Progenitor cell of endocrine pancreas (in vitro differentiated cells): ENCODE measurements at places on chromosomes 13 and 19.
A peak's percentile ranks its signal among the peaks of the same experiment; 100 is the strongest.

DNA sequence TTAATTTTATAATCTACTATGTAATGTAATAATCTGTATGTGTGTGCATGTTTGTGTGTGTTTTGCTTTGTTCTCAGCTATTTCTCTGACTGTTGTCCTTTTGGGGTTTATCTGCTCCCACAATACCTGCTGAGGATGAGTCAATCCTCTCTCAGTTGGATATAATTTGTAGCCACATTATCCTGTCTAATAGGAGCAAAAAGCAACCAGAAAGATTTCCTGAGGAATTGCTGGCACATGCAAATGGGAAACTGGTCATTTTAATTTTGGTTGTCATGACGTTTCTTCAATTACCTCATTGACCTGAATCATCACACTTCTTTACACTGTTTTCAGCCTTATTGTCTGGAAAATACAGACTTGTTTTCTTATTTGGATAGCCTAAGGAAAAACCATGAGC, 488.4 kb downstream of the KLF5 start:
- DNase-seq: no peak

DNA sequence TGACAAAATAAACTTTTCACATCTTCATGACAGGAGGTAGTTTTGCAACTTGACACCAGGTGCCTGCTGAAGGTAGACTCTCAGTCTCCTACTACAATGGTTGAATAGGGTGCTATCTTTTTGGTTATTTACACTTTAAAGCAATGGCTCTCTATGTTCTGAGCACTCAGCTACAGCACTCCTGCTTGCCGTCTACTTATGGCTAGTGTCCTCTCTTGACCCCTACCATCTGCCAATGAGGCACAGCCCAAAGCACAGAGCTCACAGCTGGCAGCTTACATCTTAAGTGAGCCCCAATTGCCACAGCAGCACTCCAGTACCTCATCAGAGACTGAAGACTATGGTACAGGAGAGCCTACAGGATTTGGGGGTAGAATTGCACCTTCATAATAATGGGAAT, 11.4 kb downstream of the ZNF708 start:
- no peak for DNase-seq

DNA sequence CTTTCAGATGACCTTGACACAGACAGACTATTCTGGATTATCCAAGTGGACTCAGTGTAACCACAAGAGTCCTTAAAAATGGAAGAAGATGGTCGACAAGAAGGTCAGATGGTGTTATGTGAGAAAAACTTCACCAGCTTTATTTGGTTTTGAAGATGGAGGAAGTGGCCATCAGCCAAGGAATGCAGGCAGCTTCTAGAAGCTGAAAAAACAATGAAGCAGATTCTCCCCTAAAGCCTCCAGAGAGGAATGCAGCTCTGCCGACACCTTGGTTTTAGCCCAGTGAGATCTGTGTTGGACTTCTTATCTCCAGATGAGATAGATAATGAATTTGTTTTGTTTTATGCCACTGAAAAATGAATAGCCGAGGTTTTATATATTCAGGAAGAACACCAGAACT, 501.5 kb downstream of the DCT start:
- DNase-seq: no peak

DNA sequence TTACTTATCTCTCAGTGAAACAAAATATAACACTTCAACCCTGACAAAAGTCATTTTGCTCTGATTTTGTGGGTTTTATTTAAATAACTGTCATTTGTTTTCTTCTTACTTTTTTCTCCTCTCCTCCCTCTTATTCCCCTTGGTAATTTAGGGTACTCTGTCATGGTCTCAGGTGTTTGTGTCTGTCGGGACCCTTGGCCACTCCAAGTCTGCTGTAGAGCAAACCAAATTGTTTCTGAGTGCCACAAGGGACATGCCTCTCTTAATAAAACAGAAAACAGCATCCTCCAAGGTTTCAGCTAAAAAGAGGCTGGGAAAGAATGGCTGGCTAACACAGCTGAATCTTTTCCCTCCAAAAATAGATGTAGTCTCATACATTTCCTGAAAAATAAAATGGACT, 573.1 kb upstream of the KLF12 start:
- DNase-seq: no peak

- no peak for DNase-seq
These were observed 2659.4 kb upstream of the PCDH20 start for GRCh38 chr13:64074971-64075474.

GRCh38 chr13:41956272-41956671, 4.6 kb downstream of the VWA8 start:
- no peak for DNase-seq

DNA sequence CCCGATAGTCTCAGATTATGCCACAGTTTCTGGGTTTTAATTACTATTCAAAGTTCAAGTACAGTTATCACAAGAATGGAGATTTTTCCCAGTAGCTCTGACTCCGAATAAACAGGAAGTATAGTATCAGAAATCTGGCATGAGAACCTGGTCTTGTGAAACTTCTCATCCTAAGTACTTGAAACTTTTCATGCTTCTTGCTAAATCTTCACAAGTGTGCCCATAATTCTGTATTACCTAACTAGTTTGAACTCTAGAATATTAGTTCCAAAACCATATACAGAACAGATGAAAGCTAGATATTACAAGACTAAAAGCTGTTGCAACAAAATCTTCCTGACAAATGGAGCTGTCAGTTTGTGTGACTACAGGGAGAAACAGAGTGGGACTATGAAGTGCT, 70.5 kb upstream of the CSNK1A1L start:
- DNase-seq: no peak

GRCh38 chr13:28641600-28641926, 17.4 kb upstream of the POMP start:
- no peak for DNase-seq

DNA sequence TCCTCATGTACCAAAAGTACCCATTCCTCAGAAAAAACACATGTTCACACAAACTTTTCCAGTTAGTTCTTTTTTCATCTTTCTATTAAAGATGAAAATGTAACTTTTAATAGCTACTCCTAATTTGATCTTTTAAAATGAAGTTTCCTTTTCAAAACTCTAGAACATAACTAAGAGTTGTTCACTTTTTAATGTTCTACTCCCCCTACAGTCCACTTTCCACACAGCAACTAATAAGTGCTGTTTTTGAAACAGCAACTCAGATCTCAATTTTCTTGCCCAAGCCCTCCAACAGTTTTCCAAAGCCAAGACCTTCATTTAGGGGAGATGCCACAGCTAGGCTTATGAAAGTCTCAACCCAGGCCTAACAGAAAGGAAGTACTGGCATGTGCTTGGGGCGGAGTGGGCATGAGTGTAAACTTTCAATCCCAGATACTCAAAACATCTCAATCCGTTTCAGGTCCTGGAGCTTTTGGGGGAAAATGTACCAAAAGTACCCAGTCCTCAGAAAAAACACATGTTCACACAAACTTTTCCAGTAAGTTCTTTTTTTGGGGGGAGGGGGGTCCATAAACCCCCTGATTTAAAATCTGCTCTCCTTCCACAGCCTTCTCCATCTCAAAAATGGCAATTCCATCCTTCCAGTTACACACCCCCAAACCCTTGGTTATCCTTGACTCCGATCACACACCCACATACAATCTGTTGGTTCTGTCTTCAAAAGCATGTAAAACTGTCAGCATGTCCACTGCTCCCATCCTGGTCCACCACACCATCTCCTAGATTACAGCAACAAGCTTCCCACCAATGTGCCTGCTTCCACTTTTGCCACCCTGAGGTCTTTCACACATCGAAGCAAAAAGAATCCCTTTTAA, 2.0 kb downstream of the FBL start:
- no peak for DNase-seq

- no peak for DNase-seq
These were observed 50.7 kb downstream of the LHFPL6 start for GRCh38 chr13:39552246-39552645.

GRCh38 chr13:107941345-107942029, 273.8 kb downstream of the LIG4 start:
- DNase-seq: no peak

DNA sequence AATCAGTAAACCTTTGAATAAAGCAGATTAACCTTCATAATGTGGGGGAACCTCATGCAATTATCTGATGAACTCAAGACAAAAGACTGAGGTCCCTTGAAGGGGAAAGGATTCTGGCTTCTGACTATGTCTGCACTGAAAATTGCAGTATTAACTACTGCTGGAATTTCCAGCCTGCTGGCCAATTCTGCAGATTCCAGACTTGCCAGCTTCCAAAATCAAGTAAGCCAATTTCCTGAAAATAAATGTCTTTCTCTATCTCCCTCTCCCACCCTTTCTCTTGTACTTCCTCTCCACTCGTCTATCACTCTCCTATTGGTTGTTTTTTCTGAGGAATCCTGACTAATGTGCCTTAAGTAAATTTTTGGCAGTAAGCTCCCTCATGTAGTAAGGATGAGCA, 1479.9 kb upstream of the PRR20A start:
- DNase-seq: no peak

GRCh38 chr13:46515803-46516202, 37.2 kb upstream of the LRCH1 start:
- no peak for DNase-seq

- DNase-seq: peak; percentile 55
These were observed at the start of gene FLT3LG for GRCh38 chr19:49473868-49474541. Gene FLT3LG, plus strand, starts transcription at chr19:49474215. Its CDS starts 425 bp downstream, at chr19:49474640.

DNA sequence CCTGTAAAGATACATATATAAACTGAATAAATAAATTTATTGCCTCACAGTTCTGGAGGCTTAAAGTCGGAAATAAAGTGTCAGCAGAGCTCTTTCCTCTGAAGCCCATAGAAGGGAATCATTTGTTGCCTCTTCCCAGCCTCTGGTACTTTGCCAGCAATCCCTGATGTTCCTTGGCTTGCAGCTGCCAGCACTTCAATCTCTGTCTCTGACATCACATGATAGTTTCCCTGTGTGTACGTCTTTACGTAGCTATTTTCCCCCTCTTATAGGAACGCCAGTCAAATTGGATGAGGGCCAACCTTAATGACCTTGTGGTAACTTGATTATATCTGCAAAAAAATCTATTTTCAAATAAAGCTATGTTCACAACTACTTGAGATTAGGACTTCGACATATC, 250.9 kb downstream of the LIG4 start:
- no peak for DNase-seq

GRCh38 chr19:56837492-56838023, 3.0 kb downstream of the PEG3 start:
- no peak for DNase-seq

GRCh38 chr19:5340637-5341447, at the start of gene PTPRS:
Gene PTPRS, minus strand, starts transcription at chr19:5340812. Its CDS starts 54,672 bp downstream, at chr19:5286140.
- DNase-seq: peak; percentile 85

DNA sequence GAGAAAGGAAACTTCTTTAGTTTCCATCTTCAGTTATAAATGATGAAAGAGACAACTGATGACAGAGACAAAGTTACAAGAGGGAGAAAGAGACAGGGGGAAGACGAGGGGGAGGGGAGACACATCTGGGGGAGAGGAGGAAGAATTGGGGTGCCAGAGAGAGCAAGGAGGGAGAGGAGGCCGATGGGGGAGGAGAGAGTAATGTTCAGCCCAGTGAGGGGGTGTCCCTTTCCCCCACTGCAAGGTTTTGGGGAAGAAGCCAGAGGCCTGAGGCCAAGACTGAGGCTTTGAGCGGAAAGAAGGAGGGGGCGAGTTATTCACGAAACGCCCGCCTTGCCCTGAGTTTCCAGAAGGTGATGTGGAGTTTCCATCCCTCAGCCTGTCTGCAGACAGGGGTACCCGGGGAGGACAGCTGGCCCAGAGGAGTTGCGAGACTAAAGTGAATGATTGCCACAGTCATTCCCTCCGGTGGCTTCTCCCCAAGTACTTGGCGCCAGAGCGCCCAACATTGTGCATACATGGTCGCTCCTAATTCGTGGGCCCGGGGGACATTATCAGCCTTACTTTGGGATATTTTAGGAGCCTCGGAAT, 558 bp upstream of the PPAN start:
- no peak for DNase-seq

DNA sequence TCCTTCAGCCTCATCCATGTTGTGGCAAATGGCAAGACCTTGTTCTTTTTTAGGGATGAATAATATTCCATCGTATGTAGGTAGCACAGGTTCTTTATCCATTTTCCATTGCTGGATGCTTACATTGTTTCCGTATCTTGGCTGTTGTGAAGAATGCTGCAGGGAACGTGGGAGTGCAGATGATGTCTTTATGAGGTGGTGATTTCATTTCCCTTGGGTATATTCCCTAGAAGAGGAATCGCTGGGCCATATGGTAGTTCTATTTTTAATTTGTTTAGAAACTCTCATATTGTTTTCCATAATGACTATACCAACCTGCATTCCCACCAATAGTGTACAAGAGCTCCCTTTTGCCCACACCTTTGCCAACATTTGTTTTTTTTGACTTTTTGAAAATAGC, 186.3 kb upstream of the TMTC4 start:
- DNase-seq: no peak
